ENCODE measurements at places on chromosomes 11 and 22.

DNA sequence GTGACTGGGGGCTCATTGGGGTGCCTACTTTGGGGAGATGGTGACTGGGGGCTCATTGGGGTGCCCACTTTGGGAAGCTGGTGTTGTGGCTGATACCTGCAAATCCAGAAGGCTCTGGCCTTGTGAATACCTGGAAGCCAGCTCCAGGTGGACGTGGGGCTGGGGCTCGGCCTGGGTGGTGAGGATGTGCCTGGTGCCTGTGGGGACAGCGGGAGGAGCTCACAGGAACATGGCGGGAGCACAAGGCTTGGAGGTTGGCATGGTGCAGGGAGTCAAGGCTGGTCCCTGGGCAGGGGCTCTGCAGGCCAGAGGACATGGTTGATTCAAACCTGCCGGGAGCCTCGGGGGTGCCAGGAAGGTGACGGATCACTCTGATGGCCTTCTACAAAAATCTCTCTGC lies 1165.7 kb downstream of the BRD1 start:
- no peak for DNase-seq

GRCh38 chr11:69950120-69950519 lies 128.0 kb upstream of the ANO1 start:
- no peak for DNase-seq

- no peak for DNase-seq
Observed at GRCh38 chr11:31582697-31583096, 73.1 kb downstream of the ELP4 start.

DNA sequence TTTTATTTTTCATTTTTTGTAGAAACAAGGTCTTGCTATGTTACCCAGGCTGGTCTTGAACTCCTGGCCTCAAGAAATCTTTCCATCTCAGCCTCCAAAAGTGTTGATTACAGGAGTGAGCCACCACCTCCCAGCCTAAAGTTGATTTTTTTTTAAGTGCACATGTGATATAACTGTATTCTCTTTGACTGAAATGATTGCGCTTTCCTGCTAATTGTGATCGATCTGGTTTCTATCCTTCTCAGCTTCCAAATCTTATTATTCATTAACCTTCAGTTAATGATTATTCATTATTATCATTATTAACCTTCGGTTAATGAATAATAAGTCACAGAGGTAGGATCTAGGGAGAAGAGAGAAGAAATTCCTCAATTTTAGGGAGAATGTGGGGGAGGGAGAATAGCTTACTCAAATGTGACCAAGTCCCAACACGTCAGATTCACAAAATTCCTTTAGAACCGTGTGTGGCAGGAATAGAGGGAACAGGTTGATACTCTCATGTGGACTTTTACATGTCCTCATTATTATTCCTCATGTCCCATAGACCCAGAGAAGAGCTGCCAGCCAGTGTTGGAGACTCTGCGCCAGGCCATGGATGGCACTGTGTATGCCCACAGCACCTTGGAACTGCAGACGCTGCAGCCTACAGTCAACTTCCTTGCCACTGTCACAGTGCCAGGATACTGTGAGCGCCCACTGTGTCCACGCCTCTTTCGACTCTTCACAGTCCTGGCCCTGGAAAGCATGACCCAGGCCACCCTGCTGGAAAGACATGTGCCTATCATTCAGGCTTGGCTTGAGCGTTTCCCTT lies 47.1 kb downstream of the RRP8 start:
- no peak for DNase-seq

DNA sequence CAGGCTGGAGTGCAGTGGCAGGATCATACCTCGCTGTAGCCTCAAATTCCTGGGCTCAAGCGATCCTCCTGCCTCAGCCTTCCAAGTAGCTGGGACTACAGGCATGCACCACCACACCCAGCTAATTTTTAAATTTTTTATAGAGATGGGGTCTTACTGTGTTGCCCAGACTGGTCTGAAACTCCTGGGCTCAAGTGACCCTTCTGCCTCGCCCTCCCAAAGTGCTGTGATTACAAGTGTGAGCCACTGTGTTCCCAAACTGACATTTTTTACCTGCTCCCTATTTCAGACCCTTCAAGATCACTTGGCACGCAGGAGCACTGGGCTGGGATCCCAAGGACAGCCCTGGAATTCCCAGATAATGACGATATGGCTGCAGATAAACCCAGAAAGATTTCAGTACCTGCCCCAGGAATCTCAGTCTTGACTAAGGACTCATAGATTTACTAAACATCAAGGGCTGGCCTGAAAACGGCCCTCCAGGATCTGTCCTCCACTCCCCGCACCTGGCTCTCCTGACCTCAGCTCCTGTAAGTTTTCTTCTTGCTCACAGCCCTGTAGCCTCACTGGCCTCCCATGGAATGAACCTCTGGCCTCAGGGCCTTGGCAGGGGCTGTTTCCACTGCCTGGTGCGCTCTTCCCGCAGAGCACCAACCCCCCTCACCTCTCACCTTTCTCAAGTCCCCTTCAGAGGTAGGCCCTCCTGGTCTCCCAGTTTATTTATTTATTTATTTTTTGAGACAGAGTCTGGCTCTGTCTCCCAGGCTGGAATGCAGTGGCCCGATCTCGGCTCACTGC lies 3.6 kb upstream of the CSNK1E start:
- DNase-seq: no peak

Measured in type B pancreatic cell (in vitro differentiated cells).